CD4-positive, alpha-beta T cell treated with Interleukin-6 at 100 ng/mL for 8 hours (primary cell): ENCODE measurements at places on chromosomes 2 and 18.

GRCh38 chr2:42545841-42546390, 22.5 kb upstream of the MTA3 start:
- DNase-seq: no peak

DNA sequence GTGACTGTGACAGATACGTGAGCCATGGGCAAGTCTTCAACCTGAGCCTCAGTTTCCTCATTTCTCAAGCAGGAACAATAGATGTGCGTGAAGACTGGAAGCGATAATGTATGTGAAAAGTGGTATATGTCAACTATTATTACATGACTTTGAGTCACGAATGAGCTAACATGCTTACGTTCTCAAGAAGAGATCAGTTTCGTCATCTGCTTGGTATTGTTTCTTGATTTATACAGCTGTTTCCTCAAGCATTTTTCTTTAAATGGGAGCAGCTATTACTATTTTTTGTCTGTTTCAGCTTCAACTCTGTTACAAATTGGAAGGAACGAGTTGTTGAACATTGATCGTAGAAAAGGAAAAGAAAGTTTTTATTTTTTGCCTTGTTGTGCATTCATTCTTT, 48.5 kb upstream of the THOC1 start:
- DNase-seq: no peak

DNA sequence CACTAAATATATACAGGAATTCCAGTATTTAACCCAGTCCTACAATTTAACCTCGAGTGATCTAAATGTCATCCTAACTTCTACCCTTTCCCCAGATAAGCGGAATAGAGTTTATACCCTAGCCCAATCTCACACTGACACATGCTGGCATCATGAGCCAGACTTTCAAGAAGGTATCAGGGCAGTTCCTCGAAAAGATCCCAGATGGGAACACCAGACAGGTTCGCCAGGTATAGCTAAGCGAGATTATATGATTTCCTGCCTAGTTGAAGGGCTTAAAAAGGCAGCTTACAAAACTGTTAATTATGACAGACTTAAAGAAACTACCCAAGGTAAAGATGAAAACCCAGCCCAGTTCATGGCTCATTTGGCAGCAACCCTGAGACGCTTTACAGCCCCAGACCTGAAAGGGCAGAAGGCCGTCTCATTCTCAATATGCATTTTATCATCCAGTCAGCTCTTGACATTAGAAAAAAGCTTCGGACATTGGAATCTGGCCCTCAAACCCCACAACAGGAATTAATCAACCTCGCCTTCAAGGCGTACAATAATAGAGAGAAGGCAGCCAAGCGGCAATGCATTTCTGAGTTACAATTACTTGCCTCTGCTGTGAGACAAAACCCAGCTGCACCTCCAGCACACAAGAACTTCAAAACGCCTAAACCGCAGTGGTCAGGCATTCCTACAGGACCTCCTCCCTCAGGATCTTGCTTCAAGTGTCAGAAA, 668.2 kb upstream of the PKDCC start:
- no peak for DNase-seq

- DNase-seq: no peak
These were observed 331.1 kb downstream of the PLCL1 start for GRCh38 chr2:198135481-198135934.

DNA sequence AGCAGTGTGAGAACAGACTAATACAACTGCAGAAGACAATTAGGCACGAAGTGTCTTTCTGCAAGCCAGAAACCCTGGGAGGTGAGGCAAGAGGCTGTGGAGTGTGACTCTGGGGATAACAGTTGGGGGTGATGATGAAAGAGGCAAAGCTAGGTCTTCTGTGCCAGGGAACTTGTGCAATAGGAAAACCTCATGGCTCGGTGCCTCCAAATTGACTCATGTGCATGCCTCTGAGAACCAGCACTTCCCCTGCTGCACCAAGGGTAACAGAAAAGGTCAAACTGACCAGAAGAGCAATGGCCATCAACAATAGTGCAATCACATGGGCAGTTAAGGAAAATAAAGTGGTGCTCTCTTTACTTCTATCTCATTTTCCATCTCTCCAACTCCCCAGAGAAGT, 136.4 kb downstream of the SCG2 start:
- no peak for DNase-seq

DNA sequence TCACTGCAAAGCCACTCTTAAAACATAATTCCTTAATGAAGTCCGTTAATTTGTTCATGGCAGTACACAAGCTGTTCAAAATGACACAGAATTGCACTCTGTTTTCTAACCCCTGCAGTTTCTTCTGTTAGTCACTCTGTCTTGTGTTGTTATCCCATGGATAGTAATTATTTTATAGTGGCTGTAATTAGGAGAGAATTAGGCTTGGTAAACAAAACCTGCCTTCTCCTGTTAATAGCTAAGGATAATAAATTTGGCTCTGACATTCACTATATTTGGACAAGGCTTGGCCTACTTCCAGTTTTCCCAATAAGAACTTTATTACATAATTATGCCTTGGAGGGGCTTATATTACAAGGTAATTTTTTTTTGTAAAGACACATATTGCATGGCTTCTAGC, 330.3 kb upstream of the FIGN start:
- DNase-seq: no peak

- no peak for DNase-seq
These were observed 162.1 kb upstream of the TTC39C start for GRCh38 chr18:23852236-23853045.

- no peak for DNase-seq
These were observed 42.6 kb downstream of the GLI2 start for GRCh38 chr2:120778244-120778643.

- DNase-seq: no peak
These were observed 21.2 kb downstream of the SH3BP4 start for GRCh38 chr2:234973008-234973407.

GRCh38 chr18:26419746-26420145, 128.6 kb downstream of the KCTD1 start:
- DNase-seq: no peak

GRCh38 chr18:31100436-31101182, 1.6 kb downstream of the DSC2 start:
- no peak for DNase-seq

GRCh38 chr2:166573391-166573790, 79.3 kb upstream of the SCN7A start:
- no peak for DNase-seq

- DNase-seq: no peak
These were observed 16.6 kb upstream of the LNPK start for GRCh38 chr2:176018708-176019107.

GRCh38 chr18:57432751-57433400, 2.3 kb upstream of the ONECUT2 start:
- no peak for DNase-seq

DNA sequence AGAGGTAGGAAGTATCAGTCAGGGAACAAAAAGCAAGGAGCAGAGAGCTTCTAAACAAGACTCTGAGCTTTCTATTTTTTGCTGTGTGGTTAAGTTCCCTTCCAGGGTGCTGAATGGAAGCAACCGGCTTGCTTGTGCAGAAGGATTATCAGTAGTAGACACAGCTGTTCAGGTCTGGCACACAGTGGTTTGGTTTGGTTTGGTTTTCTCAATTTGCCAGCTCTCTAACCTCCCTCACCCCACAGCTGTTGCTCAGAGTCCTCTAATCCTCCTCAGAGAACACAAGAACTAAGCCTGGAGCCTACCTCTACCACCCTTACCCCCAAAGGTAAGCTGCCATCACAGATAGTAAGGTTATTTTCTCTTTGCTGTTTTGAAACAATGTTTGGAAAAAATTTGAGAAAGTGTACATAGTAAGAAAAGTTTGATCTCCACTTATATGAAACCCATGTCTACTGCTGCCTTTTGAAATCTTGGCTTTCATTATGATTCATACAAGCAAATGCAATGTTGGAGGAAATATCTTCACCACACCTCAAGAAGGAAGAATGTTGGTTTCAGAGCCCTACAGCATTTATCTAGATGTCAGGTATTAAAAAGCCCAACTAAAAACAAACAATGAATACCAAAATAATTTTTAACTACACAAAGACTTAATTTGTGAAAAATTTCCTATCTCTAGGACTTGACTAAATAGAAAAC, 255.3 kb downstream of the NR4A2 start:
- DNase-seq: no peak

DNA sequence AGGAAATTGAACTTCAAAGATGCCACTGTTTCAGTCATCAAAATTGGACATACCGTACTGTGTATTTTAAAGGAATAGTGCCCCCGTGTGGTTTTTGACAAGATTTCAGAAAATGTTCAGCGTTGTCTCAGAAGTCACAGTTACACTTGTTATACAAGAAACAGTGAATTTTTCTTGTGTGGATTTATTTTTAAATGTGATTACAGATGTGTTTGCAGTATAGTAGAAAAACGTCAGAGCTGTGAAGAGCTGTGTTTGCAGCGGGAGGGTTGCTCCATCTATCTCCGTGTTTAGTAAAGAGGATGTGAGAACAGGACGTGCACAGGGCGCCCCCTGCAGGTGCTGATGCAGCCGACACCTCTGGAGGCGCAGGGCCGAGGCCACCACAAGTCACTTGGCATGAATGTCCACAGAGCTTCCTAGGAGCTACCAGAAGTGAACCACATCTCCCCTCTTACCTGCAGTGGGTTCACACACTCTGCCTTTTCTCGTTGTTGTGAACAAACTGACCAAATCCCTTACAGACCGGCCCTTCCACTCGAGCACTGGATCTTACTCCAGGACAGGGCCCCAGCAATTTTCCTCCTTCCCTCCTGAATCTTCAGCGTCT, 73.1 kb downstream of the CACNB4 start:
- DNase-seq: peak; percentile 70

- DNase-seq: no peak
These were observed 16.7 kb downstream of the POMC start for GRCh38 chr2:25151718-25152117.

DNA sequence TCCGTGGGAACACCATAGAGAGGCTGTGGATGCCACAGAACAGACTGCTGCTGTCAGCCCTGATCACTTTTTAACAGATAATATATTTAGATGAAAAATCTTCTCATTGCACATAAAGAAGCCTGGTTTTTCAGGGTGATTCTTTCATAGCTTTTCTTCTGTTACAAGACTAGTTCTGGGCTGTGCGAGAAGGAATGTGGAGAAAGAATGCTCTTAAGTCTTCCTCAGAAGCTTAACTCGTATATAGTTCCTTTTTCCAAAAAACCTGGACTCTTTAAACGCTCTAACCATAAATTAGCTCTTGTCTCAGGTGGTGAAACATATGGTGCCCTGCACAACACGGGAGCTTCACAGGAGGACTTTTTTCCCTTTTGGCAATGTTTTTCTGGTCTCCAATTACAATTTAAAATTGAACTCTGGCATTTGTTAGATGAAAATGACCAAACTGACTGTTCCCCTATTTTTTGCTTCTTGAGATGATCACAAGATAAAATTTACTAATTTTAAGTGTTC, 125.9 kb upstream of the SMAD7 start:
- DNase-seq: no peak

DNA sequence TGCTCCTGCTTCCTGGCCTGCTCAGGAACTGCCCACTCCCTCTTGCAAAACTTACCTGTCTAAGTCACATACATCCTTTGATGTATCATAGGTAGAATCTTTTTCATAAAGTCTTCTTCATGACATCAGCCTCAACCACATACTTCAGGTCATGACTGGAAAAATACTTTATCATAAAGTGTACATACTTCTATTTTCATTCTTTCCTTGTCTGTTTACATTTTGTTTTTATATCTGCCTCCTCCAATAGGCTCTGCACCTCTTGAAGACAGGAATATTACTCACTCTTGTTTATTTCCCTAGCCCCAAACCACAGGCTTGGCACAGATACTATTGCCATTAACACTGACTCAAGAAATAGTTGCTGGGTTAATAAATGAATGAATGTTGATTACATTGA, 43.6 kb upstream of the ZNF804A start:
- no peak for DNase-seq

GRCh38 chr2:32701806-32702205, 74.0 kb downstream of the TTC27 start:
- peak; percentile 16 for DNase-seq

- no peak for DNase-seq
These were observed 450.1 kb downstream of the SLC4A3 start for GRCh38 chr2:220077488-220077887.

DNA sequence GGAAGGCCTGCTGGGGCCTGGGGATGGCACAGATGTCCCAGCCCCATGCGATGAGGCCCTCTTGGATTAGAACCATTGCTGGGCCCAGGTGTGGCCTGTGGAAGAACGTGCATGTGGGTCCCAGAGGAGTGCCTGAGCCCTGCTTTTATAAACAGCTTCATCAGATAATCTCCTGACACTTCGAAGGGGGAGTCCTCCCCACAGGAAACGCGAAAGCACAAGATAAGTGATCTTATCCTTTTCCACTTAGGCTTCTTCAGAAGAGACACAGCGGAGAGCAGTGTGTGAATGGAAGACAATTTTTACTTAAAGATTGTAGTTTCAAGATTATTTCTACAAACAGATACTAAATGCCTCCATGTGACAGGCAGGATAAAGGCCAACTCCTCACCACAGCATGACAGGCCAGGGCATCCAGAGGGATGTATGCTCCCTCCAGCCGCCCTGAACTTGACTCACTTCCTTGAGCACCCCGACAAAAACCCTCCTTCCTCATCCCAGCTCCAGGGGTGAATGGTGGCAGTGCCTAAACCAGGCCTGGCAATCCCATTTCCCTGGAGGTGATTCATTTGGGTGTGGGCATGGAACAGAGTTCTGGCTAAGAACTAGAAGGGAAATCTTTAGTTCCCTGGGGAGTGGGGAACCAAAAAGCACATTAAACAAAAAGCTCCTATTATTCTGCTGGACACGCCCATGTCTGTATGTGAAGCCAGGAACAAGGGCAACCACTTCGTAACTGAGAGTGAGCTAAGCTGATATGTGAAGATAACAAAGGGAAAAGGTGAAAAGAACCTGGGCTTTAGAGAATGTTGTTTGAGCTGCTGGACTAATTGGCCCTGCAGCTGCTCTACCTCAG, 56.2 kb upstream of the TMEM163 start:
- no peak for DNase-seq

- no peak for DNase-seq
These were observed 54.6 kb downstream of the PIKFYVE start for GRCh38 chr2:208320686-208321085.

- DNase-seq: no peak
These were observed 3.5 kb downstream of the CYP27C1 start for GRCh38 chr2:127216593-127216992.
